CD4-positive, alpha-beta T cell treated with Interferon gamma for 1 hour (primary cell): ENCODE measurements at places on chromosomes 1 and 21.

- no peak for DNase-seq
Observed at GRCh38 chr21:41740604-41741252, 26.1 kb downstream of the RIPK4 start.

DNA sequence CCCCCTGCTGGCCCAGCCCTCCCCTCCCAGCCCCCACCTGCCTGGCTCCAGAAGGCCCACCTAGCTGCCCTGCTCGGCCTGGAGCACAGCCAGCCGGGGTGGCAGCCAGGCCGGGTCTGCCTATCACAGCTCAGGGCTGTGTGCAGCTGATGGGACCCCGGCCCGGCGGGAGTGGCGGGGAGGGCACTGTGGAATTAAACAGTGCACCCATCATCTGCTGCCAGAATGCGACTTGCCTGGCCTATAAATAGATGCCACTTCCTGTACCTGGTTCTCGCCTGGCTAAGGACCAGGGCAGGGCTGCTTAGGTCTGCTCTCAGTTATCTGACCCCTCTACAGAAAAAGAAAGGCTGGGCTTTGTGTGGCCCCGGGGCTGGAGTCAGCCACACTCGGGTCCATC, 98.2 kb upstream of the VAMP3 start:
- no peak for DNase-seq

- no peak for DNase-seq
Observed at GRCh38 chr1:113895098-113895497, 7.7 kb upstream of the BCL2L15 start.

GRCh38 chr1:162213281-162213912, 143.9 kb downstream of the NOS1AP start:
- DNase-seq = no peak

- no peak for DNase-seq
Observed at GRCh38 chr21:42057851-42058437, 13.2 kb upstream of the UMODL1 start.

DNA sequence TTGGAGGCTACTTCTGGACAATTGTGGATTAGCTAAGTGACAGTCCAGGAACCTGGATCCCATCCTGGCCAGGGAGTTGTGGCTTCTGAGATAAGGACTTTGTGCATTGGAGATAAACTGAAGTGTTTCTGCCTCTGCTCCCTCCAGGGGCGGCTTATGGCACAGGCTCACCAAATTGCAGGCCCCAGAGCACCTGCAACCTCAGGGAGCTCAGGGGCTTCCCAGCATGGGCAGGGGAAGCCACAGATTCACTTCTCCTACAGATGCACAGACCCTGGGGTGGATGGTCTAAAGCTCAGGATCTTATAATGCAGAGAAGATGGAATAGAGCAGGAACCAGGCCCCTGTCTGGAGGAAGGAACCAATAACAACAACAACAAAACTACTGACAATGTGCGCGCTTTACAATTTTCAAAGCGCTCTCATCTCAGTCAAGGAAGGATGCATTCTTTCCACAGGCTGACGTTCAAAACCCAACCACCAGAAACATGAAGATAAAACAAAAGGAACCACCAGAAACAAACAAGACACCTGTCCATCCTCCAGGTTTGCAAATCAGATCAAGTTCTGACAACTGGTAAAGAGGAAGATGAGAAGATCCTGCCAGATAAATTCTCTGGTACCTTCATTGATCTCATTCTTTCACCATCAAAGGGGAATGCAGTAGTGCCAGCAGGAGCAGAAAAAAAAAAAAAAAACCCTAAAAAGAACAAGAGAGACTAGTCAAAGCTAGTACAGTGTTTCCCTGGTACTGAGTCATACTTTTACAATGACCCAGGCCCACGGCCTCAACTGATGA, 121.0 kb upstream of the IRF2BP2 start:
- peak; percentile 31 for DNase-seq

DNA sequence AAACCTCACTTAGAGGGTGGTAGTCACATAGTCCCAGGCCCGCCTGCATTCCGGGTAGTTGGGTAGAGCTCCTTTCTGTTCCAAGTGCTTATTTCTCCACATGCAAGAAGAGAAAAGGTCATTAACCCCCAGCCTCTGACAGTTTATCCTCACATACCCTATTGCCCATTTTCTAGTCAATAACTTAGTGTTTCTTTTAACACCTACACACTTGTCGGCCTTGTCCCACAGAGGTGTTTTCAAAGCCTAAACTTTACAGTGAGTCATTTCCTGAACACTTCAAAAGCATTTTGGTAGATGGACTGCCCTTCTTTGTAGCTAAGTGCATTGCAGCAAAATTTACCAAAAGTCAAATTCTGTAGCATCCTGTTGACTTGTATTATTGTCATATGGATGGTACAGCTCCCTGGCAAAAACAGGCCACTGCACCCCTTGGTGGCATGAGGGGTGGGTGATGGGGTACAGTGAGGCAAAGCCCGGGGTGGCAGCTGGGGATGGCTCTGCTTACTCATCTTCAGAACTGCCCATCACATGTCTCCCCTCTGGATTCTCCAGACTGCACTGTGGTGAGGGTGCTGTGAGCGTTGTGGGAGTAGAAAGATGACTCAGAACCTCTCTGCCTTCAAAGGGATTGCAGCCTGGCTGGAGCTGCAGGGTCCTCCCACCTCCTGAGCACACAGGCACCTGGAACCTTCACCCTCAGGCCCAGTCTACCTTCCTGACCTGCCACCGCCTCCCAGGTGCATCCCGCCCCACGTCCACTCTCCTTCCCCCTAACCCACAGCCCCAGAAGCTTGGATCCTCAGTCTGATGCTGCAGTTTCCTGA, 45.8 kb upstream of the DMRTB1 start:
- peak; percentile 20 for DNase-seq

DNA sequence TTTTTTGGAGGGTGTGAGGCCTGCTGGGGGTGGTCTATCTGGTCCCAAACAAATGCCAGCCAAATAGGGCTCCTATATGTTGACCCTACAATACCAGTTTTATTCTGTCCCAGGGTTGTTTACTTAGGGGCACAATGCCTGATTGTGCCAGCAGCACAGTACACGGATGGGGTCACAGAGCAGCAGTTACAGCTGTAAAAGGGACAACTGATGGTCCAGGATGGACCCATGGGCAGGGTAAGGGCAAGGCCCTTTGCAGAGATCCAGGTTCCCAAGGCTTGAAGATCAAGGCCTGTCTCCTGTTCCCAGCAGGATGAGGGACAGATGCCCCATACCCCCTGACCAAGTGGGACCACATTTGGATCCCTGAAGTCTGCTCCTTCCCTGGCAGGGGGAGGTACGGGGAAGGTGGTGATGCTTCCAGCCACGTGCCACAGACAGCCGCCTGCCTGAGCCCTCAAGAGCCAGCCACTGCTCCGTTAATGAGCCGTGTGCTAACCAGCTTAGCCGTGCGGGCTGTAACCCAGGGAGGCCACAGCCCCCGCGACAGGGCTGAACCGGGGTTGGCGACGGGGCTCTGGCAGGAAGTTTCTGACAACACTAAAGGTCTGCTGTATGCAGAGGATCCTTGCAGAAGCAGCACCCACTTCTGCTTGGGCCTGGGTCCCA, 18.2 kb downstream of the SLC6A9 start:
- DNase-seq = no peak

DNA sequence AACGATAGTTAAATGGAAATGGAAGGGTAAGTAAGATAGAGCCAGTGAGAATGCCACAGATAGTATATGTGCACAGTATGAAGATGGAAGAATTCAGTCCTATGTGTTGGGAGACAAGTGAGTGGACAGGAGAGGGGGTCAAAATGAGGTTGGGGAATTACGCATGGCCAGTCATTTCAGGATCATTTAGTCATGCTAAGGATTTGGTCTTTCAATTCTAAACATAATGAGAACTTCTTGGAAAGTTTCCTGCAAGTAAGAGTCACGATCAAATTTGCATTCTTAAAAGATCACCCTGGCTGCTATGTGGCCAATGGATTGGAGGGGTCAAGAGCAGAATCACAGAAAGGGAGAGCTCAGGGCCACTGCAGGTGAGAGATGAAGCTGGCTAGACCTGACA, 64.0 kb upstream of the KCNK2 start:
- DNase-seq = no peak

GRCh38 chr1:10495952-10496351, 21.2 kb downstream of the PEX14 start:
- DNase-seq = peak; percentile 49

DNA sequence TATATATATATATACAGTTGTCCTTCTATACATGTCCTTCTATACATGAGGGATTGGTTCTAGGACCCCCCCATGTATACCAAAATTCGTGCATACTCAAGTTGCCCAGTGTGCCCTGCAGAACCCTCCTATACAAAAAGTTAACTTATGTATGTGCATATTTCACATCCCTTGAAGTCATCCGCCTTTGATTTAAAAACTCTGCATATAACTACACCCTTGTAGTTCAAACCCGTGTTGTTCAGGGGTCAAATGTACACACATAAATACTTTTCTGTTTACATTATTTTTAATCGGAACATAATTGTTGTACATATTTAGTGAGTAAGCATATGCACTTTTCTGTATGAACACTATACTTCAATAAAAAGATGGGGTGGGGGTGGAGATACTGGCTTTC, 7.7 kb upstream of the ABL2 start:
- DNase-seq = no peak

DNA sequence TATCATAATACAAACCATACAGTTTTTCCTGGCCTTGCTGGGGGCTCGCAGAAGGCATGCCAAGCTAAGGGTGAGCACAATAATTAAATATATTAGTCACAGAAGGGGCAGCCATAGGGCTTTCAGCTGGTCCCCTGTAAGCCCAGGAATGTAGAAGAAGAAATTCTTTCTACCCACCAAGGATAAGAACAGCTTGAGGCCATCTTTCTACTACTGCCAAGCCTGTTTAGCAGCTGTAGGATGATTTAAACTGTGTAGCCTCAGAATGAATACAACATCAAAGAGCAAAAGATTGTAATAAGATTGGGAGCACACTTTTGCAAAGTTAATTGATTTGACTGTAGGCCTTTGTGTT, 171.5 kb downstream of the LRRC7 start:
- no peak for DNase-seq

GRCh38 chr1:51653127-51653526, 36.2 kb downstream of the OSBPL9 start:
- no peak for DNase-seq

DNA sequence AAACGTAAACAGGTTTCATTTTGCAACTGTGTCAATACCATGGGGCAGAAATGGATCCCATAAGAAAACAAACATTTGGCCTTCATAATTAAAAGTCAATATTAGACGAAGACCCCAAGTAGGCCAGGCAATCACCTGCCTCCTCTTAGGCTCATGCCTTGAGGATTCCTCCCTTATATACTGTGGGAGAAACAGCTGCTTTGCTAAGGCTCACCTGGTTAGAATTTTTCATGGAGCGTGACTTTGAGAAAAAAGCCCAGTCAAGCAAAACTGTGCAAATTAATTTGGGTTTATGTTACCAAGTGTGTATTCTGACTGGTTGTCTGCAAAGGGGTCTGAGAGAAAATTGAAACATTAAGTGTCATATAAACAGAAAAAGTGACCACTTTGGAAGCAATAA, 605.3 kb upstream of the USP24 start:
- DNase-seq = no peak

DNA sequence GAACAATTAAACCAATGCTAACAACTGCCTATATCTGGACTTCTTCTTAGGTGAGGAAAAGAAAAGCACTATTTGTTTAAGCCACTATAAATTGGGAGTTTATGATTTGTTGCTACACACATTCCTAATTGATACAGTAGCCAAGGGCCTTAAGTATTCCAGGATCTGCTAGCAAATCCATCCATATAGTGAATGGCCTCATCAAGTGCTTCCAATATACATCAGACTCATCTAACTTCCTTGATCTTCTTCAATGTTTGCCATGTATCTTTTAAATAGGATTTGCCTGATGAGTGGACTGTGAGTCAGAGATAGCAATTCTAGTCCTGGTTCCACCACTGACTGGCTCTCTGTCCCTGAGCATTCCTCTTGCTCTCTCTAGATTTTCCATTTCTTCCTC, 430.2 kb downstream of the OMA1 start:
- DNase-seq = no peak

DNA sequence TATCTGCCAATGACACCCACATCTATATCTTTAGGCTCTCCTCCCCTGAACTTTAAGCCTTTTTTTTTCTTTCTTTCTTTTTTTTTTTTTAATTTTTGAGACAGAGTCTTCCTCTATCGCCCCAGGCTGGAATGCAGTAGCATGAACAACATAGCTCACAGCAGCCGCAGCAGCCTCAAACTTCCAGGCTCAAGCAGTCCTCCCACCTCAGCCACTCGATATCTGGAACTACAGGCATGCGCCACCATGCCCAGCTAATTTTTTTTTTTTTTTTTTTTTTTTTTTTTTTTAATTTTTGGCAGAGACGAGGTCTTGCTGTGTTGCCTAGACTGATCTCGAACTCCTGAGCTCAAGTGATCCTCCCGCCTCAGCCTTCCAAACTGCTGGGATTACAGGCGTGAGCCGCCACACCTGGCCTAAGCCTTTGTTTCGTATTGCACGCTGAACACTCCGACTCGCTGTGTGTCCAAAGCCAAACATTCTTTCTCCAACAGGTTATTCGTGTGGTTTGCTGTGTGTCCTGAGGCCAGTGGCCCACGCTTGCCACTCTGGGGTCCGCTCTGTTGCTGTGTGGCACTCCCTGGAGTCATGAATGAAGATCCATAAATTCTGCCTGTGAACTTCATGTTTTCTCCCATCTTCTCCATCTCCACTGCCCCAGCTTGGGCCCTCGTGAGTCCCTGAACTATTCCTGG, 119.4 kb downstream of the CAMTA1 start:
- DNase-seq = no peak

DNA sequence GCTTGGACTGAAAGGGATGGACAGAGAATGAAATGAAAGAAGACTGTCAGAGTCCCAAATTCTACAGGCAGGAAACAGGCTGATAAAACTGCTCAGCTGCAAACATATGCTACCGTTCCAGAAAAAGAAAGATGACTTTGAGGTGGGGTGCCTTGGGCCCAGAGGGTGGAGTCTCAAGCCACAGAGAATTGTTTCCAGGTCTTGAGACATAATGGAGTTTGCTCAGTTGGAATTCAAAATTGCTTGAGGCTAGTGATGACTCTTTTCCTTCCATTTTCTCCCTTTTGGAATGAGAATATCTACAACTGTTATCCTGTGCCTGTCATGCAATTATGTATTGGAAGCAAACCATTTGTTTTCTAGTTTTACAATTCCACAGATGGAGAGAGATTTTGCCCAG, 23.6 kb upstream of the PSEN2 start:
- DNase-seq = no peak

- no peak for DNase-seq
Observed at GRCh38 chr1:159669338-159669737, 45.1 kb downstream of the CRP start.

- DNase-seq = no peak
Observed at GRCh38 chr1:171420810-171421209, 64.5 kb upstream of the PRRC2C start.

- DNase-seq = no peak
Observed at GRCh38 chr1:31667065-31667785, 22.5 kb upstream of the PEF1 start.

GRCh38 chr1:170009551-170009950, 64.9 kb downstream of the KIFAP3 start:
- DNase-seq = no peak
